ENCODE measurements at places on chromosomes 6 and 20.

DNA sequence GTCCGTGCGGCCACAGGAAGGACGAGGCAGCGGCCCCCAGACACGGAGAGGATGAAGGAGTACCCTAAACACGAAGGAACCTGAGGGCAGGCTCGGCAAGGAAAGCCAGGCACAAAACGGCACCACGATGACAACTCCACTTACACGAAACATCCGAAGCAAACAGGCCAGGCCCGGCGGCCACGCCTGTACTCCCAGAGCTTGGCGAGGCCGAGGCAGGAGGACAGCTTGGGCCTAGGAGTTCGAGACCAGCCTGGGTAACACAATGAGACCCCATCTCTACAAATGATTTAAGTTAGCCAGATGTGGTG lies 13.4 kb downstream of the KCNQ2 start:
- DNase-seq = no peak

GRCh38 chr20:61771805-61772350 lies 293.8 kb downstream of the TAF4 start:
- no peak for DNase-seq

GRCh38 chr20:25592135-25592852 lies 7.0 kb upstream of the NINL start:
- DNase-seq = no peak

- no peak for DNase-seq
These were observed 17.5 kb downstream of the MRPS18A start for GRCh38 chr6:43669922-43670622.

GRCh38 chr6:14165091-14165490 lies 47.5 kb downstream of the CD83 start:
- DNase-seq = no peak

- no peak for DNase-seq
These were observed 15.7 kb upstream of the HLA-C start for GRCh38 chr6:31287619-31288018.

DNA sequence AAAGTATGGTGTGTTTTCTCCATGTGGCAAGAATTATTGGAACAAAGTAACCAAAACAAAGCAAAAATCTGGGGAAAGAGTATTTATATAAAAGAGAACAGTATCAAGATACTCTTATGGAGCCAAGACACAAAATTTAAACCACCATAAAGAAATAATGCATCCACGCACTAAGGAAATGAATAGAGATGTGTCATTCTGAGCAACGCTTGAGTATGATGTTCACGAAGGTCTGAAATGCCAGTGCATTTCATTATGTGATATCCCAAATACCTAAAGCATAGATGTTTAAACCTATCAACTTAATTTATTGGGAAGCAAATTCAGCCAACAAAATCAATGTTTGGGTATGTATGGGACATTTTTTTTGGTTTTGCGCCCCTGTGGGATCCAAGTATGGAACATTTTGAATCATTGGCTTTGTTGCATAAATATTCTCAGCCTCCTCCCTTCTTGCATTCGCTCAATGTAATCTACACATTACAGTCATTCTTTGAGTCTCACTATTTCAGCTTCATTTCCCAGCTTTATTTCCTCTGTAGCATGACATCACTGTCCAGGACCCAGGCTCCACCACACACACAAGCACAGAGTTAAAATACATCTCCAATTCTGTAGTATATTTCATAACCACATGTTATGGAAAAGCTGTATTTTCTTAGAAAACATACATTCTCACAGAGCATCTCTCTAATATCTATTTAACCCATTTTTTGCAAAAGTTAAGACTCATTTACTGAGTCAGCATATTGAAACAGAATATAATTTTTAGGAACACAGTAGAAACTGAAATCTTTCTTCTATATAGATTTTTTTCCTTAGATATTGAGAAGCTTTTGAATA lies 11.6 kb upstream of the MOXD1 start:
- DNase-seq = no peak

DNA sequence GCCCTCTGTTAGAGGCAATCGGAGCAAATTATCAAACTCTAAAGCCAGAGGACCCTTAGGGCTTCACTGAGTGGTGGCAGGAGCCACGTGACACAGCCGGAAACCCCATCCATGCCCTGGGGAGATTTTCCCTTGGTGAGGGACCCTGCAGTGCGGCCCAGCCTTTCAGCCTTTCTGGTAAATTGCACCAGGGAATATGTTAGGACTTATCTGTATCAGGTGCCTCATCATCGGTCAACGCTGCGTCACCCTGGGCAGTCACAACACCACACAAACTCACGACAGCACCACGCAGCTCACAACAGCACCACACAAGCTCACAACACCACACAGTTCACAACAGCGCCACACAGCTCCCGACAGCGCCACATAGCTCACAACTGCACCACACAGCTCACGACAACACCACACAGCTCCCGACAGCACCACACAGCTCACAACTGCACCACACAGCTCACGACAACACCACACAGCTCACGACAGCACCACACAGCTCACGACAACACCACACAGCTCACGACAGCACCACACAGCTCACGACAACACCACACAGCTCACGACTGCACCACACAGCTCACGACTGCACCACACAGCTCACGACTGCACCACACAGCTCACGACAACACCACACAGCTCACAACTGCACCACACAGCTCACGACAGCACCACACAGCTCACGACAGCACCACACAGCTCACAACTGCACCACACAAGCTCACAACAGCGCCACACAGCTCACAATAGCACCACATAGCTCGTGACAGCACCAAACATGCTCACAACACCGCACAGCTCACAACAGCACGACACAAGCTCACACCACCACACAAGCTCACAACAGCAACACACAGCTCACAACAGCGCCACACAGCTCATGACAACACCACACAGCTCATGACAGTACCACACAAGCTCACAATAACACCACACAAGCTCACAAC lies 199.0 kb downstream of the DLL1 start:
- no peak for DNase-seq

DNA sequence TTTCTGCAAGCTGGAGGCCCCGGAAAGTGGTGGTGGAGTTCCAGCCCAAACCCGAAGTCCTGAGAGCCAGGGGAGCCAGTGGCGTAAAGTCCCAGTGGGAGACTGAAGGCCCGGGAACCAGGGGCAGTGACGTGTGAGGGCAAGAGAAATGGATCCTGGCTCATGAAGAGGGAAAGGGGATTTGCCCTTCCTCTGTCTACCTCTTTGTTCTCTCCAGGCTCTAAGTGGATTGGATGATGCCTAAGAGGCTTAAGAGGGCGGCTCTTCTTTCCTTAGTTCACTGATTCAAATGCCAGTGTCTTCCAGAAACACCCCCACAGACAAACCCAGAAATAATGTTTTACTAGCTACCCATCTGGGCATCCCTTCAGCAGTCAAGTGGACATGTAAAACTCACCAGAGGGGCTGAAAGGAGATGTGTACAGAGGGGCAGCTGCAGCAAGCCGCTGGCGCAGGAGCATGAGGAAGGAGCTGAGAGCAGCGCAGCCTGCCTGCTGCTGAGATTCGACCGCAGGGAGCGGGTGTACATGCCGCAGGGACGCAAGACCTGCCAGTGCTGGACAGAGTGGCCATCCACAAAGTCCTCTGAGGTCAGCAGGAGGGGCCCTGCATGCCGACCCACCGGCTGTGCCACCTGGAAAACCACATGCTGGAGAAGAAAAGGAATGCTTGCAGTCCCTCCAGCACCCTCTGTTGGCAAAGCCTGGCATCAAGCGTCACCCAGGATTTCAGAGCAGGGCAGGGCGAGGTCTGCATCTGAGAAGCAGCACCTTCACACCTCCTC lies 29.5 kb downstream of the CDYL start:
- DNase-seq = peak; percentile 9

- no peak for DNase-seq
These were observed 146.6 kb downstream of the SOBP start for GRCh38 chr6:107636486-107636885.

GRCh38 chr6:17863901-17864754 lies 123.3 kb downstream of the KIF13A start:
- no peak for DNase-seq

DNA sequence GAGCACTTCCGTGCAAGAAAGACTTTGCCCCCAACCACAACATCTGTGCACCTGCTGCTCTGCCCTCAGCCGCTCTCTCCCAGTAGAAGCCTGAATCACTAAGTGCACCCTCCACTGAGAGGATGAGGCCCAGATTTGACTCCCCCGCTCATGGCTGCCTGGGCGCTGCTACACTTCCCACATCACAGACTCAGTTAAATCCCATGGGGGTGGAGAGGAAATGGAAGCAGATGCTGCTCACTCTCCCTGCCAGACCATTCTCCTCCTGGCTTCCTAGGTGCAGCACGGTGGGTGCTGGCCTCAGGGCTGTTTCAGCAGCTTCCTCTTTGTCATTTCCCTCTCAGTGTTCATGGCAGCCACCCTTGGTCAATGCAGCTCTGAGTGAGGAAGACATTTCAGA lies 4.8 kb downstream of the CST5 start:
- DNase-seq = no peak

DNA sequence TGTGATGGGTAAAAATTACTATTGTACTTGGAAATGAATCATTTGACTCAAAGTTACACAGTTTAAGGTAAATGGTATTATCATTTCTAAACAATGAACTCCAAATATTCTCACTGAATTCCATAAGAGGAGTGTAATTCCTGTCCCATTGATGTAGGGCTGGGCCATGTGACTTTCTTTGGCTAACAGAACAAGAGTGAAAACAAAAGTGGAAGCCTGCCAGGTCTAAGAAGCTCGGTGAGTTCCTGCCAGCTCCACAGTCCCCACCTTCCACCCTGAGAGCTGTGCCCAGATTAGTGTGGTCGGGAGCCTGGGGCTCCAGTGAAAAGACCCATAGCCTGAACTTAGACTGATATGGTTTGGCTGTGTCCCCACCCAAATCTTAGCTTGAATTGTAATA lies 24.6 kb downstream of the TBXT start:
- DNase-seq = no peak

GRCh38 chr6:145405006-145405551 lies 330.2 kb downstream of the EPM2A start:
- DNase-seq = no peak

DNA sequence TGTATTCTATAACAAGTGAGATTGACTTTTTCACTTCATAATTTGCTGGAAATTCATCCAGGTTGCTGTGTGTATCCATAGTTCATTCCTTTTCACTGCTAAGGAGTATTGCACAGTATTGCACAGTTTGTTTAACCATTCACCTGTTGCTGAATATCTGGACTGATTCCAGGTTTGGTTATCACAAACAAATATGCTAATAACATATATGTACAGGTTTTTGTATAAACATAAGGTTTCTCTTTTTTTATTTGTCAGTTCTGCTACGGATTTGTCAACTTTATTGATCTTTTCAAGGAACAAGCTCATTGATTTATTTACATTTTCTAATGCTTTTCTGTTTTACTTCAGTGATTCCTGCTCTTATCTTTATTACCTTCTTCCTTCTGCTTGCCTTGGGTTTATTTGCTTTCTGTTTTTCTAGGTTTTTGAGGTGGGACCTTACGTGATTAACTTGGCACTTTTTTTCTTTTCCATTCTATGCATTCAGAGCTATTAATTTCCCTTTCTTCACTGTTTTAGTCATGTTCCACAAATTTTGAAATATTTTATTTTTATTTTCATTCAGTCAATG lies 117.0 kb upstream of the OGFRL1 start:
- DNase-seq = no peak

DNA sequence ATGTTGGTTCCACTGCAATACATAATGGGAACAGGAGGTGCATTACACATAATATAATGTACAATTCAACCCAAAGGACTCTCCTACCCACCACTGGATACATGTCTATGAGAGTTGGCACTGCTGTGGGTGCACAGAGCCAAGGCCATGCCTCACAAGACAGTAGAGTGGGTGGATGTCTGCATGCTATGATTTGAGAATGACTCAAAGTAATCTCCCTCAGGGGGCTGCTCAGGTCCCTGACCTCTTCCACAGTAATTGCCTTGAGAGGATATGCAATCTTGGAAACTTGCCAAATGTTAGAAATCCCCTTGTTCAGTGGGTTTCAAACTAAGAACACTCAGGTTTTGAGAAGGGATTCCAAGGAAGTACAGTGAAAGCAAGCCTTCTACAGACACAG lies 79.0 kb downstream of the ANKEF1 start:
- DNase-seq = no peak

DNA sequence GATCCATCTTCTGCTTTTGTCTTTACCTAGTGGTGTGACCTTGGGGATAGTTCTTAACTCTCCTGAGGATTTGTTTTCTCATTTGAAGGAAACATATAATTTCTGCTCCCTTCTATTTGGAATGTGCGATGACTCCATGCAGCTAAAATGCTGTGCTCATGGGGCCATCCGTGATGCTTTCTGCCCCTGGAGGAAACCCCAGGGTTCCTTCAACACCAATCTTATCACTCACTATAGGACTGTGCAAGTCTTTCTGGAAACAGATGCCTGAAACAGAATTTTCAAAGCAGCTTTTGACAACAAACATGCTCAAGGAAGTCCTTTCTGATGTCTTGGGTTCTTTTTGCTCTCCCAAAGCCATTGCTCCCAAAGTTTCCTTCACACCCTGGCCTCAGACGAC lies 128.8 kb upstream of the GGTLC1 start:
- no peak for DNase-seq

DNA sequence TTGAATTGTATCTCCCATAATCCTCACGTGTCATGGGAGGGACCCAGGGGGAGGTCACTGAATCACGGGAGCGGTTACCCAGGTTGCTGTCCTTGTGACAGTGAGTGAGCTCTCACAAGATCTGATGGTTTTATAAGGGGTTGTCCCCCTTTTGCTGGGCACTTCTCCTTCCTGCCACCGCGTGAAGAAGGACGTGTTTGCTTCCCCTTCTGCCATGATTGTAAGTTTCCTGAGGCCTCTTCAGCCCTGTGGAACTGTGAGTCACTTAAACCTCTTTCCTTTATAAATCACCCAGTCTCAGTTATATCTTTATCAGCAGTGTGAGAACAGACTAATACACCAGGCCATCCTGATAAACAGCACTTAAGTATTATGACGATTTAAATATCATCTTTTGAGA lies 9.0 kb upstream of the MRGBP start:
- no peak for DNase-seq

DNA sequence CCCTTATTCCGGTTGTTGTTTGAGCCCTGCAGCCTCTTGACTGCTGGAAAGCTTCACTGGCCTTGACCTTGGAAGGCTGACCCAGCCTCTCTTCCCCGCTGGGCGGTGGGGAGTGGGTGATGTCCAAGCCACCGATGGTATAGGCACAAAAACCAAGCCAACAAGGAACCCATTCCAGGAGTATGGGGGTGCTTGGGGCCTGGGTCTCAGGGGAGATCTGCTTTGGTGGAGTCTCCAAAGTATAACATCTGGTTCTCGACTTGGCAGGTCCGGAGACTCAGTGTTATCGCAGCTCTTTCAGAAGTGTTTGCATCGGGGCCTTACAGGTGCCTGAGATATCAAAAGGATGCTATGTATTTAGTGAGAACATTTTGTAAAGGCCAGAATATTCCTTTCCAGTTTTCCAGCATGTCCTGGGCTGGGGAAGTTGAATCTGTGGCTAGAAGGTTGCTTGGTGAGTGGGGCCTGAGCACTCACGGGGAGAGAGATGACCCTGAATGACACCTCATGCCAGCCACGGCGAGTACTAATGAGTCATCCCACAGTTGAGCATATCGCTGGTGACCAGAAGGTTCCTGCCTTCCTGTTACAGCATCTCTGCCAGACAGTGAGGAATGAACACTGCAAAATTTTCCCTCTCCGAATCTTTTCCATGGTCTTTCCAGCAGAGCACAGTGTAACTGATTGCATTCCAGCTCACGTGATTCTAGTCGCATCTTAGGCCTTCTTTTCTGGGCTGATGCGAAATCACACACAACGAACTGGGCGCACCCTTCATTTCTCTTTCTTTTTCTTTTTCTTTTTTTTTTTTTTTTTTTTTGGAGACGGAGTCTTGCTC lies 133.9 kb downstream of the ZDHHC14 start:
- no peak for DNase-seq

GRCh38 chr20:2820896-2821869 lies 5.0 kb downstream of the TMEM239 start:
- no peak for DNase-seq

GRCh38 chr6:106799031-106799894 lies 169.9 kb downstream of the QRSL1 start:
- no peak for DNase-seq
